Psoas muscle (tissue), 8 donors: ENCODE measurements at places on chromosomes 13 and 19. TPM values are rescaled to one million over a fixed set of nuclear protein-coding genes. Genes with fewer than 3 reads are reported as not detected.

- H3K27me3 ChIP-seq: peaks cover 9% of the 10 kb centered on the region
- no peaks in the 10 kb centered on the region for H3K36me3 ChIP-seq
- H3K4me3 ChIP-seq: peak overlapping the region; percentile 49
- no peak overlapping the region for H3K27ac ChIP-seq
- no peaks in the 10 kb centered on the region for H3K4me1 ChIP-seq
- DNase-seq: peak; percentile 74
Measured at GRCh38 chr13:112066624-112067004, 335 bp upstream of the SOX1 start.

DNA sequence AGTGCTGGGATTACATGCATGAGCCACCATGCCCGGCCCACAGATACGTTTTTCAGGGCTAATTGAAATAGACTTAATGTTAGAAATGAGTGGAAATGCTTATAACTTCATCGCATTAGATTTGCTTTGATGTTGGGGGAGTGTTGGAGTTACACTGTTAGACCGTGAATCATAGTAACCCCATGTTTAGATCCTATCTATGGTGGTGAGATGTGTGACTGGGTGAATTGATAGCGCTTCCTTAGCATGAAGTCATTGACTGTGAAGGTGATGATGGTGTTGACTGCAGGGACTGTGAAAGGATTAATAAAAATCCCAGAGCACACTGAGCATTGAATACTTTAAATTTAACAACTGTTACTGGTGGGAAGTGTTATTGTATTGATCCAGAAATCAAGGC, 1.7 kb downstream of the ZNF264 start:
- H3K36me3 ChIP-seq: peaks cover 15% of the 10 kb centered on the region
- H3K27me3 ChIP-seq: no peaks in the 10 kb centered on the region
- H3K27ac ChIP-seq: no peak overlapping the region
- DNase-seq: no peak
- H3K4me1 ChIP-seq: peaks cover 10% of the 10 kb centered on the region

DNA sequence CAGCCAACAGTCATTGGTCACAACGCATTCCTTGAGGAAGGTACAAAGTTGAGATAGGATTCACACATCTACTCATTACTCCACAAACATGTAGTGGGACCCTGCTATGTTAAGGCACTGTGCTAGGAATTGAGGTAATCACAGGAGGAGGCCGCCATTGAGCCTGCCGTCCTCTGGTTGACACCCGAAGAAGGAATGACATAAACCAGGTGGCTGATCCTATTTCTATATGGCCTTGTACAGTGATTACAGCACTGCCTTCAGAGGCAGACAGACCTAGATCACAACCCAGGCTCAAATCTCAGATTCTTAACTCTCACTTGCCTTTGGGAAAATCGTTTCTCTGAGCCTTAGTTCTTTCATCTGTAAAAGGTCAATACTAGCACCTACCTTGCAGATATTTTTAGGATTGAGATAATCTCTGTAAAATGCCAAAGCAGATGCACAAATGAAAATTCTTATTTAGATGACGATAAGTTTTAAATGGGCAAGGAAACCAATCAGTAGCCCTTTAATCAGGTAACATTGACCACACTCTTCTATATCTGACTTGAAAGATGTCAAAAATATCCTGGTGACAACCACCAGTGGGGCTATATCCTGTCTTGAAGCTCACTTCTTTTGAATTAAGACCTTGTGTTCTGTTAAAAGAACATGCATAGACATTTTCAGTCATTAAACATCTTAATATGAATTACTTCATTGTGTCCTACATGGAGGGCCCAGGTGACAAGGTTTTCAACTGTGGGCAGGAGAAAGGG, 251.6 kb downstream of the KCTD12 start:
- H3K27me3 ChIP-seq: no peaks in the 10 kb centered on the region
- DNase-seq: no peak
- H3K4me3 ChIP-seq: no peak overlapping the region
- no peaks in the 10 kb centered on the region for H3K36me3 ChIP-seq
- no peak overlapping the region for H3K27ac ChIP-seq

DNA sequence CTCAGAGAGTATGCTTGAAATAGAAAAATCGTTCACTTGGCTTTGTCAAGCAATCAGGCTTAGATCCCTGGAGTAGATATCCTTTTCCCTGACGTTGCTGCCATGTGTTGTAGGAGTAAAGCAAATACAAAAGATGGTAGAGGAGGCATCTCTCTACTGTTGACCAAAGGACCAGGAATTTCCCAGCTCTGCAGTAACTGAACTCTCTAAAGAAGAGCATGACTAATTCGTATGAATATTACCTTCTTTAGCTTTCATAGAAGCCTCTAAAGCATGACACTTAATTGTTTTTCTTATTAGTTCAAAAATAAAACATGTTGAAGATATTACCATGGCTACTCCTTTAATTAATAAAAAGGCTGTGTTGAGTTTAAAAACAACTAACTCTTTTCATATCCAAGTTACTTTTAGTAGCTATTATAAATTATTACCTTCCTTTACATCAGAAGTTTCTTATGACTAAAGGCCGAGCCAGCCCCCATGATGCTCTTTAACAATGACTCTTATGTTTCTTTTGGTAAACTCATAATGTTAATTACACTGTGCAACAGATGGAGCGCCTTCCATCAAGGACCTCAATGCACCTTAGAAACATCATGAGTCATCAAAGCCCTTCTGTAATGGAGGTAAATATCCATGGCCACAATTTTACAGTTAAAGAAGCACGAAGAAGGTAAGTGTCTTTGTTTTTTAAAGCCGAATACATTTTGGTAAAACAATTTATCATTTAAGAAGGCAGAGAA, 352.4 kb downstream of the KLF5 start:
- no peak for DNase-seq
- H3K27ac ChIP-seq: no peak overlapping the region
- H3K4me3 ChIP-seq: no peak overlapping the region
- H3K4me1 ChIP-seq: no peaks in the 10 kb centered on the region
- H3K27me3 ChIP-seq: no peaks in the 10 kb centered on the region

The PLIN3 gene
- total RNA-seq: 73.3 TPM

The IZUMO2 gene
- not detected for total RNA-seq

The CCNA1 gene
- 0.92 TPM for total RNA-seq
